ENCODE measurements at places on chromosomes 16 and 17.

DNA sequence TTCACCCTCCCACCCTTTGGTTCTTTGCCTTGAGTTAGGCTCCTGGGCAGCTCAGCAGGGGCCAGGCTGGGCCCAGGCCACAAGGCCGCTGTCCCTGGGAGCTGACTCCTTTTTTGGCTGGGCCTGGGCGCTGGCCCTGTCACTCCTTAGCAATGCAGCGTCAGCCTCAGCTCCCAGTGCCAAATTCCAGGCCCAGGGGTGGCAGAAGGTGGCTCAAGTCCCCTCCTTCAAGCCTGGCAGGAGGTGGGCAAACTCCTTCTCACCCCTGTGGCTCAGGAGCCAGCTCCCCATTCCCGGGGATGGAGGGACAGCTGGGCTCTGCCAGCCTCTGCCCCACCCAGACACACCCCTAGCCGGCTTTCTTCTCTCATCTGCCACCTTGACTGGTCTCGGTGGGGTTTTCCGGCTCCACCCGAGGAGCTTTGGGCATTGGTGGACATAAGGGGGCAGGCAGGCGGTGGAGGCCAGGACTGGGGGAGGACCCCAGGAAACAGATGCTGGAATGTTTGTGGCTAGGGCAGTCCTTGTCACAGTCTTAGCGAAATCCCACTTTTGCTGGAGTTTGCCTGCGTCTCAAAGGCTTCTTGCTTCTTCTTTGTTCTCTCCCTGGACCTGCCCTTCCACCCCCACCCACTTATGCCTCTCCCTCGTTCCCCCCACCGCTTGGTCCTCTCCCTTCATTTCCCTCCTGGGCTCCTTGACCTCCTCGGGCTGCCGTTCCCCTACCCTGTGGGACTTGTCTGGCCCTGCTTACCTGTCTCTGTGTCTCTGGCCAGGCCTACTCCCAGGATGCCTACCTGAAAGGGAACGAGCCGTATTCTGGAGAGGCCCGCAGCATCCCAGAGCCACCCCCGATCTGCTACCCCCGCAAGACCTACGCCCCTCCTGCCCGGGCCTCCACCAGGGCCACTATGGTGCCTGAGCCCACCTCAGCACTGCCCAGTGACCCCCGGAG lies 37.4 kb downstream of the ARHGAP23 start:
- DNase-seq: no peak

GRCh38 chr17:10547351-10547750 lies 2.1 kb downstream of the MYH2 start:
- DNase-seq: no peak

GRCh38 chr17:66715745-66716156 lies 119.2 kb upstream of the CACNG5 start:
- DNase-seq: peak; percentile 67

GRCh38 chr17:52159246-52160135 lies 977 bp upstream of the CA10 start:
- no peak for DNase-seq

GRCh38 chr17:13538841-13539411 lies 62.8 kb downstream of the HS3ST3A1 start:
- DNase-seq: peak; percentile 32

DNA sequence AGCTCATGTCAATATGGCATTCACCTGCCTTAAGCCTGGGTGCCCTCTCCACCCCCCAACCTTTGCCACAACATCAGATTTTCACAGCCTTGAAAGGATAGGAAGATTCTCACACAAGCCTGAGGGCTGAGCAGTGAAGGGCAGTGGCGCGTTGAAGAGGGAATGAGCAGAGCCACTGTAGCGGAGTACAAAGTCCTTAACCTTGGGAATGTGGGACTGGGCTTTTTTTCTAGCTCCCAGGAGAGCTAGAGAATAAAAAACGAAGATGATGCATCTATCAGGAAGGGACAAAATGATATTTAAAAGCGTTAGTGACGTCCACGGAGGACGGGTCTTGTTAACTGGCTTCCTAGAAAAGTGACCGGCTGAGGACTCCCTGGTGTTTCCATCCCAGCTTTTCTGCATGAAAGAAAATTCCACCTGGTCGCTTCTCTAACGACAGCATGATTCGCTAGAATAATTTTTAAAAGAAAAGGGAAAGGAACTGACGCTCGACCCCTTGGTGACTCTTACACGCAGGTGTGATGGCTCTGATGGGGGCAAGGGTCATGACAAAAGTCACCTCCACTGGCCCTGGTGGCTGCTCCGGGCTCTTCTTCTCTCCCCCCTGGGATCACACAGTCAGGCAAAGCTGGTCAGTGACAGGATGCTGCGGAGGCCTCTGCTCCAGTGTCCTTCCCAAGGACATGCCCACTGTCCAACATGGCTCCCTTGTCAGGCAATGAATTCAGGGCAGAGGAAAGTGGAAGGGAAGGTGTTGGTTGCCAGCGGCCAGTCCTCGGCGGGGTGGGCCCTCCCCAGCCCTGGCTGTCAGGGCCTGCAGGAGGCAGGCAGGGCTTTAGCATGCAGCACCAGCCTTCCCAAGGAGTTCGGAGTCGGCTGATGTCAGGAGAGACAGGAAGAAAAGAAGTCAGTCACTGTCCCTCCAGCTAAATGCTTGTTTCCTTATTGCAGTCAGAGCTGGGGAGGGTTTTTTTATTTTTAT lies 58.4 kb upstream of the IRX3 start:
- no peak for DNase-seq

DNA sequence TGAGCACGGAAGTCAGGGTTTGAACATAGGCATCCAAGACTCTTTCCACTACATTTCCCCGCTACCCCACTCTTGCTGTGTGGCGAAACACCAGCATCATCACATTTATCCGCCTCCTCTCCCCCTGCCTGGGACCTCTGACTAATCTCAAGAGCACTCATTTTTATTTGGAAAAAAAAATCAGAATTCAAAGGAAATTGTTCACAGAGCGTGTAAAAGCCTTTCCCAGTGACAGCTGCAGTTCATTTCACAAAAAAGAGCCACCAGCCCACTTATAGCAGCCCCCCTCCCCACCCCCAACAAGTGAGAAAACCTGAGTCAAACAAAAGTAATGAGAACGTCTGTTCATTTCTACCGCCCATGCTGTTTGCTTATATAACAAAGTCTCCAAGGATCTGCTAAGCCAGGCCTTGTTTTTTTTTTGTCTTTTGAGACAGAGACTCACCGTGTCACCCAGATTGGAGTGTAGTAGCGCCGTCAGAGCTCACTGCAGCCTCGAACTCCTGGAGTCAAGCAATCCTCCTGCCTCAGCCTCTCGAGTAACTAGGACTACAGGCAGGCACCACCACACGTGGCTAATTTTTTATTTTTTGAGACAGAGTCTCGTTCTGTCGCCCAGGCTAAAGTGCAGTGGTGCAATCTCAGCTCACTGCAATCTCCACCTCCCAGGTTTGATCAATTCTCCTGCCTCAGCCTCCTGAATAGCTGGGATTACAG lies 48.3 kb upstream of the HAPSTR1 start:
- DNase-seq: peak; percentile 80

DNA sequence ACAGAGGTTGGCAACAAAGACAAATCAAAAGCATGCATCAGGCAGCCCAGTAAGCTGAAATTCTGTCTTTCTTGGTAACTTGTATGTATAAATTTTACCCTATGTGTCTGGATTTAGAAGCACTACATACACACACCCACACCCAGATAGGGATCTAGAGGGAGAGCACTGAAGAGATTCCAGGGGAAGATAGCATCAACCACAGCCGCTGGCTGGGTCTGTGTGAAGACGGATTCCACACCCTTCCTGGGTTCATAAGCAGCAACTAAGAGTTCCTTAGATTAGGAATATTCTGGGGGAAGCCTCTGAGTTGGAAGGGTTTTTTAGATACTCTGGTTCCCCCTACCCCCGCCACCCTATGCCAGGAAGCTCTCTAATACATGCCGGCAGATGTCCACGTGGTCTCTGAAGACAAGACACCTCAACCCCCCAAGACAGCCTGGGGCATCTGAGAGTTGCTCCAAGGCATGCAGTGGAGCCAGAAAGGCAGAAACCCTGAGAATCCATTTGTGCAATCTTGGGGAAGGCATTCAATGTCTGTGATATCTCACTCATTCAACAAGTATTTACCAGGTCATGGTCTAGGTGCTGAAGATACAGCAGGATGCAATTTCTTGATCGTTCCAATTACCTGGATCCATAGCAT lies 86.4 kb downstream of the NOG start:
- DNase-seq: peak; percentile 50

DNA sequence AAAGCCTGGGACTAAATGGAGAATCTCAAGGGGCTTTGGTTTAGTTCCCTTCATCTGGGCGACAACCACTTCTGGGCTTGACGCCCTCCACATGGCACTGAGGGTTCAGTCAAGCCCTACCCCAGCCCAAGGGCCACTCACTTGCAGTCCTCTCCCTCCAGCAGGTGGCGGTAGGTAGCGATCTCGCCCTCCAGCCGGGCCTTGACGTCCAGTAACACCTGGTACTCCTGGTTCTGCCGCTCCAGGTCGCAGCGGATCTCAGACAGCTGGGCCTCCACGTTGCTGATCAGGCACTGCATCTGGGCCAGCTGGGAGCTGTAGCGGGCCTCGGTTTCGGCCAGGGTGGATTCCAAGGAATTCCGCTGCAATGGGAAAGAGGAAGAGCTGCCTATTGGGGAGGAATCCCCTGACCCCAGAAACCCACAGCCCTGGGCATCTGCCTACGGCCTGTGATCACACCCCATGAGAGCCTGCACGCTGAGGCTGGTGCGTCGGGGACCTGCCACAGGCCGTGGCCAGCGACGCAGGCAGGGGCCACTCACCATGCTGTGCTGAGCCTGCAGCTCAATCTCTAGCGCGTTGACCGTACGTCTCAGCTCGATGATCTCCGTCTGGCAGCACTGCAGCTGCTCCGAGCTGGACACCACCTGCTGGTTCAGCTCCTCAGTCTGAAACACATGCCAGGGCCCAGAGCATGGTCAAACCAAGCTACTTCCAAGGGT lies 2.7 kb downstream of the KRT36 start:
- no peak for DNase-seq

GRCh38 chr17:50259477-50260324 lies 14.6 kb upstream of the TMEM92 start:
- no peak for DNase-seq

GRCh38 chr16:58684001-58684353 lies 593 bp downstream of the SLC38A7 start:
- peak; percentile 51 for DNase-seq

DNA sequence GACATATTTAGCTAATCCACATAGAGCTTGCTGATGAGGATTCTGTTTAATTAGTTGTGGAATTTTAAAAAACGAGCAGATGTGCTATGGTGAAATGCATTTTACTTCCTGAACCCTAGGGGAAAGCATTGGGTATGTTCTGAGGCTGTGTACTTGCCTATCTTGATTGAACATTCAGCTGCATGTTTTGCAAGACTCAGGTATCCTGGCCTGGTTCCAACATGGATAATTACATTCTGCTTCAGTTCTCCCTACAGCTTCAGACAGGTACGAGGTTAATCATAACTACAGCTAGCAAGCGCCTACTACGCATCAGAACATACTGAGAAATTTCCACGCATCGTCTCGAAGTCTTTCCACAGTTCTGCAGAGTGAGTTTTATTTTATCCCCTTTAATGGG lies 77.0 kb downstream of the HS3ST2 start:
- no peak for DNase-seq

DNA sequence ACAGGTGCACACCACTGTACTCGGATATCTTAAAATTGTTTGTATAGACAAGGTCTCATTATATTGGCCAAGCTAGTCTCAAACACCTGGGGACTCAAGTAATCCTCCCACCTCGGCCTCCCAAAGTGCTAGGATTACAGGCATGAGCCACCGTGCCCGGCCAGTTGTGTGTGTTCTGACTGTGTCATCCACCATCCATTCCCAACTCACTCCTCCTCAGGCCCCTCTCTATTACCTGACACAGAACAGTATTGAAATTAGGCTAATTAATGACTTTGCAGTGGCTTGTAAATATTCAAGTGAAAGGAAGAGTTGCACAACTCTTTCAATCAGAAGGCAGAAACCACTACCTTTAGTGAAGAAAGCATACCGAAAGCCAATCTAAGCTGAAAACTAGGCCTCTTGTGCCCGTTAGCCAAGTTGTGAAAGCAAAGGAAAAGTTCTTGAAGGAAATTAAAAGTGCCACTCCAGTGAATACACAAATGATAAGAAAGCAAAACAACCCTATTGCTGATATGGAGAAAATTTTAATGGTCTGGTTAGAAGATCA lies 28.7 kb downstream of the GOSR1 start:
- DNase-seq: no peak

DNA sequence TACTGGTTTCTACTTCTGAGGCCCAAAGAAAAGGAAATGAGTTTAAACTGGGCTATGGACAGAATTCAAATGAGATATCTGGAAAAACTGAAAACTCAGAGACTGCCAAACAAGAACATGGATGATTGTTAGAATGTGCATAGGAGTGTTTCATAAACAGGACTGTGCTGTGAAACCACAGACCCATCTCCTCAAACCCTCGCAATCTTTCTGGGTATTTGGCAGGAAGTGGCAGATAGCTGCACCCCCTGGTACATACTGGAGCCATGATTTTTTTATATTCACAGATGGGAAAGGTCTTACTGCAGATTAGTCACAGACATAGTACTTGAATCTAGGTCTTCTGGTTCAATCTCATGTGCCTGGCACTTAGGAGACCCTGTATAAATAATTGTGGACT lies 145.0 kb downstream of the CCDC182 start:
- peak; percentile 29 for DNase-seq

- peak; percentile 31 for DNase-seq
These were observed 62.7 kb downstream of the FOXK2 start for GRCh38 chr17:82582213-82582612.

GRCh38 chr16:2450975-2451381 lies 8.9 kb upstream of the TEDC2 start:
- no peak for DNase-seq

GRCh38 chr16:85349365-85350145 lies 237.3 kb upstream of the CIBAR2 start:
- DNase-seq: no peak

DNA sequence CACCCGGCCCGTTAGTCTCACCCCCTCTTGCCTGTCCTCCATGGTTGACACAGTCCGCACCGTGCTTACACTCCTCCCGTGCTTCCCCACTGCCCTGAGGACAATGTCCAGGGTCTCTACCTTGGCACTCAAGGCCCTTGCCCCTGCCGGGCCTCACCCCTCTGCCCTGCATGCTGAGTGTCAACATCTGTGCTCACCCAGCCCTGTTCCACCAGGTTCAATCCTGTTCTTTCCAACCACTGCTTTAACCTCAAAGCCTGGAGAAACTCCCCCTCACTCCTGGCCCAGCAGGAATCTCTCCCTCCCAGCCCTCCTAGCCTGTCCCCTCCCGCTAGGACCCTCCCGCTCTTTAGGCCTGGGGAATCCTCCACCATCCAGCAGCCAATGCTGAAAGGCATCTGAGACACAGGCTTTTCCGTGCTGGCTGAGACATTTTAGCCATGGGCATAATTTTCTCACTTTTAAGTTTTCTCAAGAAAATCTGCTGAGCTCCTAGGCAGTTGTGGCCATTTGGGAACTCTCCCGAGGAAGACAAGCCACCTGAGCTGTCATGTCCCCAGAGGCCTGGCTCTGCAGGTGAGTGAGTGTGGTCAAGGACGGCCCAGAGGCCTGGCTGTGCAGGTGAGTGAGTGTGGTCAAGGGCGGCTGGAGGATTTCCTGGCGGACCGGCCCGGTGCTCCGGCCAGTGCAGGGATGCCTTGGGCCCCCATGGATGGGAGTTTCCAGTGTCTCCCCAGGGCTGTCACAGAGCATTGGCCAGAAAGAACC lies 10.8 kb upstream of the P2RX1 start:
- no peak for DNase-seq

GRCh38 chr17:65270499-65271253 lies 133.5 kb downstream of the RGS9 start:
- peak; percentile 11 for DNase-seq
